ENCODE measurements at places on chromosomes 3 and 15.

GRCh38 chr3:126245811-126246727 is 65.7 kb upstream of the ALDH1L1 start:
- DNase-seq: no peak

GRCh38 chr3:17118771-17119170 is 234.0 kb downstream of the PLCL2 start:
- no peak for DNase-seq

DNA sequence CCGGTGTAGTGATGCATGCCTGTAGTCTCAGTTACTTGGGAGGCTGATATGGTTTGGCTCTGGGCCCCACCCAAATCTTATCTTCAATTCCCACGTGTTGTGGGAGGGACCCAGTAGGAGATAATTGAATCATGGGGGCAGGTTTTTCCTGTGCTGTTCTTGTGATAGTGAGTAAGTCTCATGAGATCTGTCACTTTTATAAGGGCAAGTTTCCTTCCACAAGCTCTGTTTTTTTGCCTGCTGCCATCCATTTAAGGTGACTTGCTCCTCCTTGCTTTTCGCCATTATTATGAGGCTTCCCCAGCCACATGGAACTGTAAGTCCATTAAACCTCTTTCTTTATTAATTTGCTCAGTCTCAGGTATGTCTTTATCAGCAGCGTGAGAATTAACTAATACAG is 566.7 kb upstream of the NECTIN3 start:
- DNase-seq: no peak

- DNase-seq: no peak
These were observed 184.6 kb downstream of the SYNPR start for GRCh38 chr3:63462732-63463131.

GRCh38 chr3:104385421-104385820 is 981.3 kb upstream of the ALCAM start:
- no peak for DNase-seq

DNA sequence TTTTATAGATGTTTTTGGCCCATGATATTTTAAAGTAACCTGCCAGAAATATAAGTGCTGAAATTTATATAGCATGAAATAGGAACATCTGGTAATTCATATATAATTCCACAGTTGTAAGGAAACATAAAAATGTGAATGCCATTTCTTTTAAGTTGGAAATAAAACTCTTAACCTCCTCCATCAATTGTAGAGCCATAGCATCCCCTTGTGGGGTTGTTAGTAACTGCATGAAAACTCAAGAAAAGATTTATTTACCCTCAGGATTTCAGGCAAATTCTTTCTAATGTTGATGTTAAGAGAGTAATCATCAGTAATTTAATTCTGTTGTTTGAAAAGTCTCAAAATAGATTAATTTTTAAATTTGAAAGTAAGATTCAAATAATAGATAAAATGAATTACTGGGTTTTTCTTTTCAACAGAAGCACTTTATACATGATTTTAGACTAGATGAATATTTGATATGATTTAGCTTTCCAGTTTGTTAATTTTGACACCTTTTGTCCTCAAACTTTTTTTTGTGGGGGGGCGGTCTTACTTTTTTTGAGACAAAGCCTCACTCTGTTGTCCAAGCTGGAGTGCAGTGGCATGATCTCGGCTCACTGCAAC is 74.7 kb downstream of the RASA2 start:
- peak; percentile 60 for DNase-seq

DNA sequence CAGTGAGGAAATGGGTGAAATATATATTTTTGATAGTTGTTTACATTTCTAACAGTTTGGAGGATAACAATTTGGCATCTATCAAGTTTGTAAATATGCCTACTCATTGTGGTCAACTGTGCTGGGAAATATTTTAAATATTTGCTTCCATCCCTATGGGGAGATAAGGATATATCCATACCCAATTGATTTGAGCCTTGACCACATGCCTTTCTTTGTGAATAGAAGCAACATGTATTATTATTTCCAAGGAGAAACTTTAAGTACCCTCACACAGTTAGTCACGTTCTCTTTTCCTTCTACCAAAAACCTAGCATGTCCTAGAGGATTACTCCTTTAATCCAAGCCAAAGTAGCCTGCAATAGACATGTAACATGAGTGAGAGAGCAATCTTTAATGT is 245.4 kb upstream of the CBLB start:
- no peak for DNase-seq

- DNase-seq: no peak
These were observed 5.8 kb upstream of the USP50 start for GRCh38 chr15:50552238-50552637.

DNA sequence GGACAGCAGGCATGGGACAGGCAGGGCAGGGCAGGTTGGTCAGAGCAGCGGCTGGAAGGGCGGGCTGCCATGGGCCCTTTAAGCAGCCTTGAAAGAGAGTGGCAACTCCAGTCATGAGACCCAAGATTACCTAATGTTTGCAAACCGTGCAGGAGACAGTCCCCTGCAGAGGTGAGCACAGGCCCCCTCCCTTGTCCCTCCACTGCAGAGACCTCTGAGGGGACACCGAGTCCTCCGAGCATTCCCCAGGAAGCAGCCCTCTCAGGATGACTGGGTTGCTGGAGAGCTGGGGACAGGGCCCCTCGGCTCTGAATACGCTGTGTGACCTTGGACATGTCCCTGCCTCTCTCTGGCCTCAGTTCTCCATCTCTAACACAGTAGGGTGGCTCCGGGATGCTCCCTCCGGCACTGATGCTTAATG is 81.4 kb downstream of the IQSEC1 start:
- DNase-seq: no peak

GRCh38 chr15:101115393-101115785 is 136.5 kb downstream of the CHSY1 start:
- DNase-seq: no peak

GRCh38 chr3:114436182-114436581 is 142.4 kb downstream of the TIGIT start:
- DNase-seq: no peak

DNA sequence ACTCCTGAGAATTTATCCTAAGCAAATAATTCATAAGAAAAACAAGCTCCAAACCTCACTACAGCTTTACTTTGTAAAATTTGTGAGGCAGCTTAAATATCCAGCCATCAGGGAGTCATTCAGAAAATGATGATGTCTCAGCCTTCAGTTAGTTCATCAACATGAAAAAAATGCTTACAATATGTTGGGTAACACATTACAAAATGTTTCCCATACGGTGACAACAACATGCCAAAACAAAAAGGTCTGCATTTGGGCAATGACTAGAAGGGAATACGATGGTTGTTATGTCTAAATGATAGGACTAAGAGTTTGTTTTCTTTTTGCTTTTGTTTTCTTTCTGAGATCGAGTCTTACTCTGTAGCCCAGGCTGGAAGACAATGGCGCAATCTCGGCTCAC is 47.0 kb upstream of the CFAP161 start:
- no peak for DNase-seq

GRCh38 chr3:55795296-55795695 is 308.2 kb upstream of the WNT5A start:
- no peak for DNase-seq

GRCh38 chr3:39426312-39426711 is 19.8 kb downstream of the RPSA start:
- DNase-seq: no peak

DNA sequence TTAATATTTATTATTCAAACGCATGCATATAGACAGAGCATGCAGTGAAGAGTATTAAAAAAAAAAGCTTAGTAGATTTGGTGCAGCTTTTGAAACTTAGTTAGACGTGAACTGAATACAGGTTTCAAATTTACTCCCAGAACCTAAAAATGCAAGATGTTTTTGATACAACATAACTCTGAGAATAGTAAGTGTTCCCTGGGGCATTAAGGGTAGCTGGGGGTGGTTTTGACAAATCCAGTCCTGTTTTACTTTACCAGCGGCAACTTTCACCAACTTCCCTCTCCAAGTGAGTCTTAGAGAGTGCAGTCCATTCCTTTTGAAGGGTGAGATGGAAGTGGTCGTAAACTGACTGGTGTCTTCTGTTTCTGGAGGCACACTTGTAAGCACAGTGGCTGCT is 11.2 kb downstream of the NCBP2 start:
- DNase-seq: no peak

DNA sequence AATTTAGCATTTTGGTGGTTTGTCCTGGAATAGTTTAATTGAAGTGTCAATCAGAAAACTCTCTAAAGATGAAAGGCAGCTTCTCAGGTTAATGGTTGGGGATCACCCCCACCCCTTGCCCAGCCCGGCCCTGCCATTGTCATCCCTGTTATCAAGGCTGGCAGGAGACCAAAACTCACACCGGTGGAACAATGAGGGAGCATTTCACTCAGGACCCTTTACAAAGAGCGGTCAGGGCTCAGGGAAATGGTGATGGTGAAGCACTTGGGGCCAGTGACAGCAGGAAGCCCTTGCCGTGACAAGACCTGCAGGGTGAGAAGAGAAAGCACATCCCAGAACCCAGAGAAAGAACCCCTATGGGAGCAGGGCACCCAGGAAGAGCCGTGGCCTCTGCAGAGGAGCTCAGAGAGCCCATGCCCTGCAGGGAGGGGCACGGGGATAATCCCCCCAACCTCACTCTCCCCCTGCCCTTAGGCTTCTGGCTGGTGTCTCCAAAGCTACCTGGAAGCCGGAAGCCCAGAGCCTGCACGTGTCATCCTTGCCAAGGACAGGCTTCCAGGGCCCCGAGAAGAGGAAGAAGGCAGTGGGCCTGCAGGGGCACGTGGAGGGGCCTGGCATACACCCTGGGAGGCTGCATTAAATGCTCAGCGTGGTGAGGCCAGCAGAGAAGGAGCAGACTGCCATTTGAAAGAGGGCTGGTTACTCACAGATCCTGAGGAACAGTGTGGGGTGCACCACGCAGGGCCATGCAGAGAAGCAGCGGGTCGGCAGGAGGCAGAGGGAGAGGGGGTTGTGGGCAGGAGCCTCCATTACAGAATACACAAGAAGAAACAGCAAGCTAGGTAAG is 80.6 kb upstream of the PRR20G start:
- DNase-seq: no peak

Data from Panc1 (cell line).